ENCODE measurements at places on chromosomes 3 and 15. TPM values are rescaled to one million over a fixed set of nuclear protein-coding genes. Genes with fewer than 3 reads are reported as not detected.

DNA sequence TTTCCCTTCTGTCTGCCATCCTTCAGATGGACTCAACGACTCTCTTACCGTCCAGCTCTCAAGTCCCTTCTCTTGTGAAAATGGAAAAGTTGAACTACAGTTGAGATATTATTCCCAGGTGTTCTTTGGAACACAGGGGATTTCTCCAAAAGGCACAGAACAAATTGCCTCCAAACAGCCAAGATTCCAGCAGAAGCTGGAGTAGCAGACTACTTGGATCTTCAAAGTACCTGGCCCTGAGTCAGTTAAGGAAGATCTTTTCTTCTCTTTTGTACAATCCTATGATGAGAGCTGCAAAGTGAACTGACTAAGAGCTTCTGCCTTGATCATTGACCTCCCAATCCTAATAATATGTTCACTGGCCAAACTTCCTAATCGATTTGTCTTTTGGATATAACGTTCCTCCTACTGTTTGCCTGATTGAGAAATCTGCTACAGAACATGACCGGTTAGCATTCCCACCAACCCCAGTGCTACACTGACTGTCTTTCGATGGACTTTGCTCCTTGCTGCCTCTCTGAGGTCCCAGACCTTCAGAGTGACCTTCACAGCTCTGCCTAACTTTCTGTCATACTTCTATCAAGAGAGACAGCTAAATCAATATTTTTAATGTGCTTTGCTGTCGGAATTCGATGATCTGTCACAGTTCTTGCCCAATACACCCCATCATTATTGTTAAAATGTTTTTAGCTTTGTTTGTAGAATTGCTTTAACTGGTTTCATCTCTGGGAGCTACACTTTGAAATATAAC, 21.9 kb downstream of the PAQR9 start:
- H3K4me3 ChIP-seq, result no peak overlapping the region
- no peak overlapping the region for H3K27ac ChIP-seq
- peaks cover 5% of the 10 kb centered on the region for H3K4me1 ChIP-seq
- DNase-seq, result no peak
- H3K27me3 ChIP-seq, result no peaks in the 10 kb centered on the region

DNA sequence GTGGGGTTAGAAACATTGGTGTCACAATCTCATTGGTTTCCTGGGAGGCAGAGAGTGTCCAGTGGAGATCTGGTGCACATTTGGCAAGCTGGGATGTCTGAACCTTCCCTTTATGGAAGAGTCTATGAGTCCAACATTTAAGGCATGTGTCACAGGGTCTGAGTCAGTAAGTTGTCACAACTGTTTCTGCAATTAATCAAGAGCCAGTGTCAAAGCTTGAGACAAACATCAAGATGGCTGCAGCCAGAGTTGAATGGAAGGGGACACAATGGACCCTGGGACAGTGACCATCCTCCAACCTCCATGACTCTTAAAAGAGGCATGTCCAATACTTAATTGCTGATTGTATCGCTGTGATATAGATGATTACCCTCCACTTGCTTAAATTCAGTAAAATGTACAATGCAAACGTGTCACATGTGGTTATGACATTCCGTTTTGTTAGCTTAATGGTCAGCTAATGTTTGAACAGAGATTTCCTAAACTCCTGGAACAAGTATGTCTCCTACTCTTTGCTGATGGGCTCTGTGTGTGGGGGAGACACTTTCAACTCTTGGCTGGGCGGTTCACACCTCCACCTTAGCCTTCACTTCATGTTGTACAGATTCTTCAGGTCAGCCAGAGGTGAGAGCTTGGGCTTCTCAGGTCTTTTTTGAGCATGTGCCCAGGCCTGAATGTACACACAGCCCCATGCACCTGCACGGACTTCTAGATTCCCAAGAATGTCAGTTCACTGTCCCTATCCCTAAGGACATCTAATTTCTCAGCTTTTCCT, 79.9 kb upstream of the PRR23E start:
- H3K36me3 ChIP-seq, result peaks cover 17% of the 10 kb centered on the region
- no peak overlapping the region for H3K4me3 ChIP-seq
- DNase-seq, result no peak
- no peak overlapping the region for H3K27ac ChIP-seq
- H3K27me3 ChIP-seq, result peaks cover 27% of the 10 kb centered on the region

SKIL gene
- total RNA-seq, result 181 TPM

GRCh38 chr3:114586119-114586518, 292.3 kb downstream of the TIGIT start:
- no peaks in the 10 kb centered on the region for H3K27me3 ChIP-seq
- peaks cover 28% of the 10 kb centered on the region for H3K4me1 ChIP-seq
- no peak overlapping the region for H3K4me3 ChIP-seq
- DNase-seq, result no peak

GRCh38 chr3:14142567-14143270, 17.9 kb downstream of the TMEM43 start:
- no peaks in the 10 kb centered on the region for H3K27me3 ChIP-seq
- peaks cover 22% of the 10 kb centered on the region for H3K36me3 ChIP-seq
- peaks cover 20% of the 10 kb centered on the region for H3K4me1 ChIP-seq

- peaks cover 3% of the 10 kb centered on the region for H3K27me3 ChIP-seq
- H3K27ac ChIP-seq, result no peak overlapping the region
- H3K4me1 ChIP-seq, result peaks cover 16% of the 10 kb centered on the region
- no peaks in the 10 kb centered on the region for H3K36me3 ChIP-seq
Observed at GRCh38 chr15:87707071-87707470, 549.5 kb downstream of the NTRK3 start.

GRCh38 chr3:61966200-61966599, 404.8 kb downstream of the PTPRG start:
- H3K4me3 ChIP-seq, result no peak overlapping the region
- peaks cover 34% of the 10 kb centered on the region for H3K4me1 ChIP-seq
- no peaks in the 10 kb centered on the region for H3K36me3 ChIP-seq
- no peak for DNase-seq
- H3K27ac ChIP-seq, result peak overlapping the region; percentile 26
- no peaks in the 10 kb centered on the region for H3K27me3 ChIP-seq

GRCh38 chr3:87410110-87410509, 133.7 kb upstream of the POU1F1 start:
- H3K27me3 ChIP-seq, result no peaks in the 10 kb centered on the region
- no peaks in the 10 kb centered on the region for H3K4me1 ChIP-seq
- H3K27ac ChIP-seq, result no peak overlapping the region
- no peak overlapping the region for H3K4me3 ChIP-seq
- no peak for DNase-seq
- no peaks in the 10 kb centered on the region for H3K36me3 ChIP-seq

FSTL1 gene
- total RNA-seq, result 271 TPM

AADACL2 gene
- total RNA-seq, result not detected

GRCh38 chr3:194112120-194113106, 23.5 kb upstream of the HES1 start:
- no peaks in the 10 kb centered on the region for H3K36me3 ChIP-seq
- no peak overlapping the region for H3K4me3 ChIP-seq
- no peak overlapping the region for H3K27ac ChIP-seq
- peaks cover 18% of the 10 kb centered on the region for H3K4me1 ChIP-seq

- no peaks in the 10 kb centered on the region for H3K27me3 ChIP-seq
- no peaks in the 10 kb centered on the region for H3K36me3 ChIP-seq
- no peak overlapping the region for H3K27ac ChIP-seq
- H3K4me3 ChIP-seq, result no peak overlapping the region
- H3K4me1 ChIP-seq, result peaks cover 22% of the 10 kb centered on the region
Observed at GRCh38 chr3:139835830-139836683, 98.9 kb upstream of the CLSTN2 start.

GRCh38 chr3:194219826-194220410, 84.0 kb downstream of the HES1 start:
- H3K27me3 ChIP-seq, result peaks cover 9% of the 10 kb centered on the region
- peaks cover 50% of the 10 kb centered on the region for H3K4me1 ChIP-seq
- no peak overlapping the region for H3K27ac ChIP-seq
- no peak overlapping the region for H3K4me3 ChIP-seq
- DNase-seq, result no peak
- no peaks in the 10 kb centered on the region for H3K36me3 ChIP-seq

FBXL22 gene
- 0.46 TPM for total RNA-seq

GRK7 gene
- total RNA-seq, result not detected

DNA sequence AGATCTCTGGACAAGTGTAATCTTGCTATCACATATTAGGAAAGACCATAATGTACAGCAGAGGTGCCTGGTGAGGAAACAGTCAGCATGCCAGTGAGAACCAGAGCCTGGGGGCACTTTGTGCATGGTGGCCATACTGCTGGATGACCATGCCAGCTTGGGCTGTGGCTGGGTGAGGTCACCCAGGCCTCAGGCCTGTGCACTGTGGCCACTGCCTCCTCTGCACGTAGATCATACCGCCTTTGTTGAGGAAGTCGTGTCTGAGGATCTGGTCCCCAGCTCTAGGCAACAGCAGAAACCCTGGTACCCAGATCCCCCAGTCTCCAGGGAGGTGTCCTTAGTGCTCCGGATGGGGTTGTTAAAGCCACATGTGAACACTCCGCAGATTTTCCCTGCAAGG, 38.9 kb downstream of the ZNF710 start:
- H3K27ac ChIP-seq, result peak overlapping the region; percentile 23
- no peaks in the 10 kb centered on the region for H3K27me3 ChIP-seq
- no peak for DNase-seq
- peaks cover 59% of the 10 kb centered on the region for H3K4me1 ChIP-seq
- H3K36me3 ChIP-seq, result no peaks in the 10 kb centered on the region

DNA sequence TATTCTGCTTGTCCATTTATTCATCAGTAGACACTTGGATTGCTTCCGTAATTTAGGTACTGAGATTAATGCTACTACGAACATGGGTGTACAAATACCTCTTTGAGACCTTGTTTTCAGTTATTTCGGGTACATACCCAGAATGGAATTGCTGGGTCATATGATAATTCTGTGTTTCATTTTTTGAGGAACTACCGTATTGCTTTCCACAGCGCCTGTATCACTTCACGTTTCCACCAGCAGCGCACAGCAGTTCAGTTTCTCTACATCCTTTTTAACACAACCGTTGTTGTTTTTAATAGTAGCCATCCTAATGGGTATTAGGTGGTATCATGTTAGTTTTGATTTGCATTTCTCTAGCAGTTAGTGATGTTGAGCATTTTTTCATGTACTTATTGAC, 9.5 kb downstream of the PAK2 start:
- DNase-seq, result no peak
- H3K27ac ChIP-seq, result peak overlapping the region; percentile 31
- no peak overlapping the region for H3K4me3 ChIP-seq
- peaks cover 50% of the 10 kb centered on the region for H3K4me1 ChIP-seq

GRCh38 chr3:20105513-20106280, 65.5 kb downstream of the KAT2B start:
- no peak for DNase-seq
- no peak overlapping the region for H3K4me3 ChIP-seq
- H3K27me3 ChIP-seq, result no peaks in the 10 kb centered on the region

DNA sequence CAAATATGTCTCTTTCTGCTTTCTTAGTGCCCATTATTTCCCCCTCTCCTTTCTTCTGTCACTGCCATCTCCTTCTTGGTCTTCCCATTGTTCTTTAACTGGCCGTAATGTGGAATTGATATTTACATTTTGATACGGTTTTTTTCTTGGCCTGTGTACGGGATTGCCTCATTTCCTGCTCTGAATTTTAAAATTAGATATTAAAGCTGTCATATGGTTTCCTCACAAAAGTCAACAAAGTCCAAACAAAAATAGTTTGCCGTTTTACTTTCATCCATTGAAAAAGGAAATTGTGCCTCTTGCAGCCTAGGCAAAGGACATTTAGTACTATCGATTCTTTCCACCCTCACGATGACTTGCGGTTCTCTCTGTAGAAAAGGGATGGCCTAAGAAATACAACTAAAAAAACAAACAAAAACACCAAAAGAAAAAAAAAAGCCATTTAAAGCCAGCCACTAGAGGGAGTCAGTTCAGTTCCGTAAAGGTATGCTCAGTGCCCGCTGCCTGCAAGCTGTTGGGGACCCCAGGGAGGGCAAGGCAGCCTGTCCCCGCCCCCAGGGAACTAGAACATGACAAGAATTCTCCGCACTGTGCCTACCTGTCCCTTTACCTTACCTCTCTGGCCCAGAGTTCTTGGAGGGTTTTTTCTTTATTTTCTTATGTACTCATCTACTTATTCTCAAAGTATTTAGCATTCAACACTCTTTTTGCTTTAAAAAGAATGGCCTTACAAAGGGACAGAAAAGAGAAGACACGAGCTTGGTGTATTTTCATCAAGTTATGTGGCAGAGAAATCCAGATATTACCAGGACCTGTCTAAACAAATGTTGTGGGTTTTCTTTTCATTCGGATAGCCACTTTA, 30.0 kb upstream of the NR2E3 start:
- H3K27me3 ChIP-seq, result no peaks in the 10 kb centered on the region
- no peak overlapping the region for H3K4me3 ChIP-seq
- DNase-seq, result peak; percentile 81
- H3K27ac ChIP-seq, result peak overlapping the region; percentile 63
- H3K36me3 ChIP-seq, result no peaks in the 10 kb centered on the region

- peak overlapping the region; percentile 50 for H3K27ac ChIP-seq
- DNase-seq, result no peak
- H3K36me3 ChIP-seq, result peaks cover 27% of the 10 kb centered on the region
- H3K27me3 ChIP-seq, result no peaks in the 10 kb centered on the region
Observed at GRCh38 chr15:68177742-68178141, 27.4 kb downstream of the CALML4 start.

DNA sequence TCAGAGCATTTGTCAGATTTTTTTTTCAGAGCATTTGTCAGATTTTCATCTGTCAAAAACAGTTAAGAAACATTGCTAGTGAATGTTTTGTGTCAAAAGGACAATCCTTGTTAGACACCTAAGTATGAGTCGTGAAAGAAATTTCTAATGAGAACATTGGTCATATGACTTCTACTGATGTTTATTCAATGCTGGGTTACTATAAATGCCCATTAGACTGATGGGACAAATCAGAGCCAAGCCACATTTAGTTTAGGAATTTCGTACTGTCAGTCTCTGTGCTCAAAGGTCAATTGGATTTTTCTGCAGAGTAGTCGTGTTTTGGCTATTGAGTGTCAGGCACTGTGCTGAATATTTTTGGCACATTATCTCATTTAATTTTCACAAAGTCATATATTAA, 31.6 kb downstream of the TSC22D2 start:
- DNase-seq, result no peak
- H3K4me1 ChIP-seq, result peaks cover 17% of the 10 kb centered on the region
- no peak overlapping the region for H3K4me3 ChIP-seq
- peaks cover 9% of the 10 kb centered on the region for H3K36me3 ChIP-seq
- H3K27me3 ChIP-seq, result no peaks in the 10 kb centered on the region
- H3K27ac ChIP-seq, result 0 out of 2 replicates have a peak overlapping the region, but pooled peaks have one; percentile 40

GRCh38 chr3:30904996-30905395, 10.5 kb upstream of the GADL1 start:
- no peak overlapping the region for H3K27ac ChIP-seq
- peaks cover 22% of the 10 kb centered on the region for H3K27me3 ChIP-seq
- no peak overlapping the region for H3K4me3 ChIP-seq
- H3K4me1 ChIP-seq, result peaks cover 19% of the 10 kb centered on the region
- no peaks in the 10 kb centered on the region for H3K36me3 ChIP-seq

GRCh38 chr15:27201425-27201824, 230.4 kb downstream of the GABRG3 start:
- no peaks in the 10 kb centered on the region for H3K36me3 ChIP-seq
- DNase-seq, result no peak
- no peak overlapping the region for H3K4me3 ChIP-seq
- no peak overlapping the region for H3K27ac ChIP-seq

DNA sequence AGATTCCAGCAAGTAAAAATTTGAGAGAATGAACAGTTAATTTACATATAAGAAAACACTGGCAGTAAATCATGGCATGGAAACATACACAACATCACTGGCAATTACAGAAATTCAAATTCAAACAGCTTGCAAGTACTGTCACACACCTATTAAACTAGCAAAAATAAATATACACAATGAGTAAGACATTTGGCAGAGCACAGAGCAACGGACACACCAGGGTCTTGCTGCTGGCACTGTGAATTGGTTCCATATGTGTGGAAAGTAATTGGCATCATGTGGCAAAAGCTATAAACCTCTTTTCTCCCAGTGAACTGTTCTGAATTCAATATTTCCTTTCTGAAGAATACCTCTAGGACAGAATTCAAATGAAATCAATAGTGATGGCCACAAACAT, 78.3 kb downstream of the LRRK1 start:
- H3K27ac ChIP-seq, result no peak overlapping the region
- H3K4me1 ChIP-seq, result peaks cover 23% of the 10 kb centered on the region
- no peak for DNase-seq
